ENCODE measurements at places on chromosomes 6 and 20. TPM values are rescaled to one million over a fixed set of nuclear protein-coding genes. Genes with fewer than 3 reads are reported as not detected.

- DNase-seq = peak; percentile 22
Observed at GRCh38 chr6:10886691-10887502, at the start of gene SYCP2L. Gene SYCP2L, plus strand, starts transcription at chr6:10887052. Its CDS starts 75 bp downstream, at chr6:10887127.

- no peak for DNase-seq
Observed at GRCh38 chr20:13756551-13756950, 28.2 kb downstream of the ESF1 start.

DNA sequence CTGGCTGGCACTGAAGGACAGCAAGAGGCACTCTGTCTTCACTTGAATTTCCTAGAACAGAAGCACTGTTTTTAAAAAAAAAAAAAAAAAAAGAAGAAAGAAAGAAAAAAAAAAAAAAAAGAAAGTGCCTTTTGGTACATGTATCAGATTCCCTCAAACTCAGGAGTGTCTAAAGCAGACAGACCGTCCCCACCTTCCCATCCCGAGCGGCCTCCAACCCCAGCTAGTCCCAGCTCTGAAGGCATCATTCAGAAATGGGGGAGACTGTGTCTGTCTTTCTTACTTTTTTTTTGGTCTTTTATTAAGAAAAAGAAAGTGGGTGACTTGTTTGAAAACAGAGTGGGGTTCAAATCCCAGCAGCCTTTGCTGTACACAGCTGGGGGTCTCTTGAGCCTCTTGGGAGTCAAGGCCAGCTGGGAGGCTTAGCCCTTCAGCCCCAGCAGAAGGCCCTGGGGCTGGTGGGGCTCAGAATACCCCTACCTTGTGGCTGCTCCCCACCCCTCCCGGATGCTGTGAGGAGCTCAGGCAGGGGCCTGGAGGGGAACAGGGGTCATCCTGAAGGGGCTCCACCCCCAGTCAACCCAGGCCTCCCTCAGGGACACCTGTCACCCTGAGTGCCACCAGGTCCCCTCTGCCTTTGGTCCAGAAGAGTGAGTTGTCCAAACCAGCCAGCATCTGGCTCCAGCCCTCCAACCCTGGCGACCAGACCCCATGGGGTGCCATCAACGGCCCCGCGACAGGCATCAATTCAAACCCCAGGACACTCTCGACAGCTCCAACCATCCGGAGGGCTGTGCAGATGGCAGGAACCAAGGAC lies 128.3 kb downstream of the TAF4 start:
- DNase-seq = no peak

DNA sequence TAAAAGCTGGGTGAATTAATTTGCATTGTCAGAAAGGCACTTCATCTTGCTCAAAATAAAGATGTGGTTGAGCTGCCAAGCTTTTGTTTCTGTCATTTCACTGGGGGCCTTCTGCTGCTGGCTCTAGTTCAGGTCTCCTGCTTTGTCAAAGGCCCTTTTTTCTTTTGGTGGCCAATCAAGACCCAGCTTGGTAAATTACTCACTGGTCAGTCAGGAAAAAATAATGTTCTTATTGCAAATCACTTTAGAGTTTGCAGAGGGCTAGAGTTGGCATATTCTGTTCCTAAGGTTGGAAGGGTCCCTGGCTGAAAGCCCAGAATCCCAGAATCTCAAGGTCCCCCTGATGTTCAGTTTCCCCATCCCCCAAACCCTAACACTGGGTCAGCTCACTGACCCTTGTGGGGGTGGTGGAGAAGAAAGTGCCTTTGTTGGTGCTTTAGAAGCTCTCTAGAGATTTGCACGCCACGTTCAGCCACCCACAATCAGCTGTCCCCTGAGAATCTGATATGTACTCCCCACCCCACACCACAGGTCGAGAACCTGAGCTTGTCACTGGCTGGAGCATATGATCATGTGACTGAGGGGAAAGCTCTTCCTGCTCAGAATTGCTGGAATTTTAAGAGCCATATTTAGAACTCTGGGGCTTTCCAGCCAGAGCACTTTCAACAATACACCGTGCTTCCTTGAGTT lies 21.7 kb upstream of the BNIP5 start:
- peak; percentile 73 for DNase-seq

DNA sequence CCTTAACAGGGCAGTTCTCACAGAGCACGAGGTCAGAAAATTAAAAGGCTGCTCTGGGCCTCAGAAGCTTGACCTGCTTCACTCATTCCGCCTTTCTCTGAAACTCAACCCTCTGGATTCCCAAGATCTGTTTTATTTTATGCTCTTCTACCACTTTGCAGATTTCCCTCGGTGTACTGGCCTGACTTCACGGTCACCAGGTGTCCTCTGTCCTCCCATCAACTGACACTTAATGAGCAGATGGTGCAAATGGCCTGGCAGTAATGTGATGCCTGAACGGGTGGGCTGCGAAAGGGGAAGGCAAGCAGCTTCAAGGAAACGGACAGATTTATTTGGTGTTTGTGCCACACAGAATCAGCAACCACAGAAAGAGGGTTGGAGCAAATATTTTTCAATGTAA lies 169.7 kb upstream of the TFAP2D start:
- no peak for DNase-seq

DNA sequence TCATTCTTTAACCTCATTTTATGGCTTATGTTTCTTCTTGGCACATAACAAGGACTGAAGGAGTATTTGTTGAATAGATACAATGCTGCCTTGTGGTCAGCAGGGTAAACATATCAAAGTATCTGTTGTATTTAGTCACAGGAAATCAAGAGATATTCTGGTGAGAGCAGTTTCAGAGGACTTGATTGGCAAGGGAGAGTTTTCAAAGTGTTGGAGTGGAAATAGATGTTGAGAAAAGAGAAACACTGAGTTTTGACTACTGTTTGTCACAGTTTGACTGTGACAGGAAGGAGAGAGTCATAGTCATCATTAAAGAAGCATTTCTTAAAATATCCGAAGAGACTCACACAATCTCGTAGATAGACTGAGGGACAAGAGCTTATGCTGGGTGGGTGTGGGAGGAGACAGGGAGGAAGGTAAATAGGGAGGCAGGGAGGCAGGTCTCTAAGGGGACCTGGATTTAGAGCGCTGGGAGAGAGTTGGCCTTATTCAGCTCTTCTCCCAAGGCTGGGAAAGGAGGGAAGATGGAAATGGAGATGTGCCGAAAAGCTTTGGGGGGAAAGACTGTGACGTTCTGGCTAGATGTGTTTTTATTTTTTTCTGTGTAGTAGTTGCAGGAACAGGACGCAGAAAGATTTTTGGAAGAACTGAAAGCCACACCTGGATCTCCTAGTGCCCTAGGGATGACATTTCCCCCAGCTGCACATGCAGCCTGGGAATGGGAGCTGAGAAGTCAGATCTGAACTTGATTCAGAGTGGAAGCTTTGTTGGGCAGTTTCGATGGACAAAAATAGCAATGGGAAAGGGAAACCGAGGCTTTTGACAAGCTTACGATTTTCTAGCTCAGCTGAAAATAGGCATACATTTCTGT lies 65.0 kb upstream of the IFNGR1 start:
- DNase-seq = no peak

DNA sequence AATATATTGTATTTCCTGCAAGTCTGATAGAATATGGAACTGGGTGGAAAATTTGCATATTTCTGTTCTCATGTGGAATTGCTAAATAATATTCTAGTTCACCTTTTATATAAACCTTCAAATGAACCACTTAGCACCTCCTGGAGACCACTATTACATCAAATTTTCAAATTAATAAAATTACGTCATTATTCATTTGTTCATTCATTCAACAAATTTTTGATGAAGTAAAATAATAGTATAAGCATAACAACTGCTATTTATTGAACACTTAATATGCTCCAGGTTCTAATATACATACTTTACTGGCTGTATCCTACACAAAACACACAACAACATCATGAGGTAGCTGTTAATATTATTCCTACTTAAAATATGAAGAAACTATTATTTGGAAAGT lies 215.1 kb downstream of the KCNQ5 start:
- no peak for DNase-seq

DNA sequence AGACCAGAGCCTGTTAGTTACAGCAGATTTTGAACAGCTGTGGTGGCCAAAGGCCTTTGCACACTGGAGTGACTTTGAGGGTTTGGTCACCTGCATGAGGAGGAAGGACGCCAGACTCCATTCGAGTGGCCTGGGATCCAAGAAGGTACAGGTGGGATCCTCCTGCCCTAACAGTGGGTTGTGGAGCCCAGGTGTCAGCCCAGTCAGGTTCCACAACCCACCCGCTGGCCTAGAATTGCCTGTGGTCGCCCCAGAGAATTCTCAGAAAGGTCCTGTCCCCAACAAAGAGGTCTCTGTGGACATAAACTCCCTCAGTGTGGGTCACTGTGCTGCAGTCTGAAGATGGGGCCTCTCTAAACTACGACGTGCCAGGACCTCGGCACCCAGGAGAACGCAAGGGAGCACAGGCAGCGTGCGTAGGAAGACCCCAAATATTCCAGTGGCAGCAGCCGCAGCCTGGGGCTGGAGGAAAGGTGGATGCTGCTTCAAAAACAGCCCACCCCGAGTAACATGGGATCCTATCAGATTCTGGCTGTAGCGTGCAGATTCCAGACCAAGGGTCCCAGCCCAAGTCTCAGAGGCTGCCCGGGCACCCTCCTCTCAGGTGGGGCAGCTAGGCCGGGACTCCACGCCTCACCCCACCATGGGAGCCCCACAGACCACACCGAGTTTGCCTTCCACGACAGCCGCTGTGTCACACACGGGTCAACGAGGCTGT lies 16.0 kb downstream of the ACSS1 start:
- no peak for DNase-seq

DNA sequence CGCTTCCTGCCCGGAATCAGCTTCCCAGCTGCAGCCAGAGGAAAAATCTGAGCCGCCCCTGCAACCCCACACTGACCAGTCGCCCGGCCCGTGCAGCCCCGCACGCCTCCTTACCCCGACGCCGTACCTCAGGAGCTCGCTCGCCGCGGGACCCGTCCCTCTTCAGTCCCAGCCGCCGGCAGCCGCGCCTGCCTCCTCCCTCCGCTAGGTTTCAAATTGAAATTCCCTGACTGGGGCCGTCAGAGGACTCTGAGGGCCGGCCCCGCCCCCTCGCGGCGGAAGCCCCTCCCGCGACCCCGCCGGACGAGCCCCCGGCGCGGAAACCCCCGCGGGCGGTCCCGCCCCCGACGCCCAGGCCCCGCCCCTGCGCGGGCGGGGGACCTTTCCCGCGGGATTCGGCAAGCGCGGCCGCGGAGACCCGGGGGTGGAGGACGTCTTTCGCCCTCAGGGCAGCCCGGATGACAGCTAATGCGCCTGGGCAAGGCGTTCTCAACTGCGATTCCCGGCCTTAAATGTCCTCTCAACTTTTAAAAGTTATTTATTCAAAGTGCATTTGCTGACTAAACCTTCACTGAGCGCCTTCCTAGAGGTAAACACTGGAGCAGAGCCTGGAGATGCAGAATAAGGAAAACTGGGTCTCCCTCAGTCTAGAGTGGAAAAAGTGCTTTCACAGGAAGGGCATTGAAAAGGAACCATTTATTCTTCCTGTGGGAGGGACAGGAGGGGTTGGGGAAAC lies at the start of gene EPB41L2:
Gene EPB41L2, minus strand, starts transcription at position 218 of the 736 bp plus-strand sequence. CDS start 106,760 bp downstream, outside the sequence.
- peak; percentile 92 for DNase-seq

- DNase-seq = no peak
Observed at GRCh38 chr6:144295211-144295610, 10.1 kb downstream of the UTRN start.

DNA sequence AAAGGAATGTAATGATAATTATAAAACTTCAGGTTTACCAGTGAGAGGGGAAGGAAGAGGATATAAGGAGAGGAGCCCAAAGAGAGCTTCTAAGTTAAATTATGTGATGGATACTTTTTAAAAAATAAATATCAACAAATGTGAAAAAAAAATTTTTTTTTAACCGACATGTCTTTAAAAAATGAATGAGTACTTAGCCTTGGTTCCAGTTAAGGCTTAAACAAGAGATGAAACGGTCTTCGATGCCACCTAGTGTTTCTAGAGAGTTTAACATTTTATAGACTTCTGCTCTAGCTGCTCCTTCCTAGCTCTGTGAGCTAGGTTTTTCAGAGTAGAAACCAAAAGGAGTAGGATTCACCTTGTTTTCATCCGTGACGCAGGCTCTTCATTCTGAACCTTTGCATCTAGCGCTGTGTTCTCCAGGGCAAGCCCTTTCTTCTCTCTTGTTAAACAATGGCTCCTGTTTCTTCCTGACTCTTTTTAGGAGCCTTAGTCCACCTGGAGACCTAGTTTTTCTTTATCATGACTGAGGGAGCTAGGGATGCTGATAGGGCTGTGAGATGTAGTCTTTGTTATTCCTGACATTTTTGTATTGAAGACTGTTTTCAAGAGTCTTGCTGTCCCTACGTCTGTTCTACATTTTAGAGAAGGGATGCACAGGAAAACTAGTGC lies 42.4 kb upstream of the GNRH2 start:
- peak; percentile 86 for DNase-seq

DNA sequence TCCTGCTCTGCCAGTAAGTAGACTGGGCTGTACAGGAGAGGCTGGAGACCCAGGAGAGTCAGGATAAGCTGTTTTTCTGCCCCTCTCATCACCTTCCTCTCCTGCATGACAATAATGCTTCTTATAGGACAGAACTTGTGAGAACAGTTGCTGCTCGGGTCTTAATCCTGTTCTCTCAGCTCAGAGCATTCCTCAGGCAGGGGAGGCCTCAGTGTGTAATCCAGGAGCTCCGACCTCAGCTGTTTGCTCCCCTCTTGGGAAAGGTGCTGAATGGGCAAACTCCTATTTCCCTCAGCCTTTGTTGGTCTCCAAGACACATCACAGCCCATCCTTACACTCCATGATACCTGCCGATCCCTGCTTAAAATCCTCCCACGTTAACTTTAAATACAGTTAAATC lies 134.9 kb upstream of the LRFN2 start:
- DNase-seq = no peak

DNA sequence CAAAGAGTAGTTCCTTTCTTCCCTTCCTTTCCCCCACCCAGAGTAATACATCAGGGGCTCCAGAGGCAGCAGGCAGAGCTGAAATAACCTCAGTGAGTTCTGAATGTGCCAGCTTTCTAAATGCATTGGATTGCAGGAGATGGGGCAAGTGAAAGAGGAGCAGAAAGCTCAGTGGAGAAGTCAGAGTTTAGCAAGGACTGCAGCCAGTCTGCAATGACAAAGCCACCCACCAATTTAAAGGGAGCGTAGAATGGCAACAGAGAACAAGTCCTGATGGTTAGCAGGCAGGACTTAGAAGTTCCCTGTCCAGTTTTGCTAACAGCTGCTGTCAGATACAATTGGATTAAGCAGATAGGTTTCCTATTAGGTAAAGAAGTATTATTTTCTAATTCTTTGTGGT lies 203.4 kb upstream of the RIN2 start:
- DNase-seq = no peak

DNA sequence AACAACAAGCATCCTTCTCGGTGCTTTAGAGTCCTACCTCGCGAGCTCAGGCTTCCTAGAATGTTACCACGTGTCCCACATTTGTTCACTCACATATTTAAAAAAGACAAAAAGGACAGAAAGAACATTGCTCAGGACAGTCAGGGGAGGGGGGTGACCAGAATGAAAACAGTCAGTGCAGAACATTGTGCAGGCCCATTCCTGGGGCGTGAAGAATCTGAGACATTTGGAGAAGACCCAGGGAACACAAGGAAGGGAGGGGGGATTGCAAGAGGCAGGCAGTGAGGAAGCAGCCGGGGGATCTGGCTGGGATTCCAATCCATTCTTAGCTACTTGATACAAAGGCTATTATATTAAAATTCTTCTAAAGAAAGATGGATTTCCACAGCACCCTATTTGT lies 270.4 kb upstream of the CITED2 start:
- no peak for DNase-seq

GRCh38 chr6:81491454-81492101 lies 260.9 kb downstream of the TENT5A start:
- DNase-seq = no peak

The TRIM15 gene
- not detected for total RNA-seq

The SLC22A3 gene
- under 0.01 TPM for total RNA-seq

All from dermis blood vessel endothelial cell (primary cell).